Kidney glomerular epithelial cell (primary cell): ENCODE measurements at places on chromosomes 7 and 10.

GRCh38 chr10:120570418-120570817 lies 113.4 kb downstream of the PLPP4 start:
- DNase-seq, result peak; percentile 40

GRCh38 chr10:61961278-61961677 lies 59.8 kb downstream of the ARID5B start:
- DNase-seq, result no peak

DNA sequence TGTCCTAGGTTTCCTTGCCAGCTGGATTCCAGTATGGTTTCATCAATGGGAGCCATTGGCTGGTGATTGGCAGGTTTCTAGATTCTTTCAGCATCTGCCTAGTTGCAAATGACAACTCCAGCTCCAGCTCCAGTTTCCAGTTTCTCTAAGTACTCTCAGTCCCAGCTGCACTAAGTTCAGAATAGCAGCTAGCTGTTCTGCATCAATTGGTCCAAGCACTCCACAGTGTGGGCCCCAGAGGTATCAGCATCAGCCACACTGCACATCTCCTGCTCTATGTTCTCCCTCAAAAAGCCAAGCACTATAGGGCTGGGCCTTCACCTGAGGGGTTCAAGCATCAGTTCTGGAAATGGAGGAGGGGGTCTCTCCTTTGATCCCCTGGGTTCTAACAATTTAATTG lies 143.4 kb downstream of the VPS50 start:
- DNase-seq, result no peak

DNA sequence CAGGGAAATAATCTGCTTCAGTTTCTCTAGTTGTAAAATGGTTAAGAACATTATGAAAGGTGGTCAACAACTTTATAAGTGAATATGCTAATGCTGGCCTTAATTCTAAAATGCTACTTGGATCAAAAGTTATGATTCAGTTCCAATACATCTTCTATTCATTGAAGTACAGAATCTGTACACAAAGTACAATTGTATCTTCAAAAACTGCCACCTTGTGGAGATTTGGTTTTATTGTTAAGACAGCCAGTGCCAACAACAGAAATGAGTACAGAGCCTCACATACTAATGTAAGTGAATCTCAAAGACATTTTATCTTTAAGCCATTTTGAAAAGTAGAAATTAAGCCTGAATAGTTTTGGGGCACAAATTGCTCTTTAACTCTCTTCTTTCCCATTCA lies 194.0 kb downstream of the CFTR start:
- DNase-seq, result peak; percentile 24

DNA sequence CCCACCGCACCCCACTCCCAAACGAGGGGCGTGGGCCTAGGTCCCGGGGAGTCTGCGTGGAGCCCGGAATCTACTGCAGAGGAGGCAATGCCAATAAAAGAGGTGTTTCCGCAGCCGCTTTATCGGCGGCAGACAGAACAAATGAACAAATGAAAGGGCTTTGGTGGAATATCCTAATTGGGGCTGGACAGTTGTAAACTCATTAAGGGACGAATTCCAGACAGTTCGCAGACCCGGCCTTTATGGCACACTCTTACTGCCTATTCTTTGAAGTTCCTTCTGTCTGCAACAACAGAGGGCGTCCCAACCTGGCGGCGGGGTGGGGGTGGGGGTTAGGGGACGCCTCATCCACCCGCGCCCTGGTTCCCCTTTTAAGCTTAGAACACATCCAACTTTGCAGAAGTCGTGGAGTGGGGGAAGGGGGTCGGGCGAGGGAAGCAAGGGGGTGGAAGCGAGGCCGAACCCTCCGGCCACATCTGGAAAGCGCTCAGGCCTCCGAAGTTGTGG lies 4.1 kb downstream of the HOXA9 start:
- no peak for DNase-seq

DNA sequence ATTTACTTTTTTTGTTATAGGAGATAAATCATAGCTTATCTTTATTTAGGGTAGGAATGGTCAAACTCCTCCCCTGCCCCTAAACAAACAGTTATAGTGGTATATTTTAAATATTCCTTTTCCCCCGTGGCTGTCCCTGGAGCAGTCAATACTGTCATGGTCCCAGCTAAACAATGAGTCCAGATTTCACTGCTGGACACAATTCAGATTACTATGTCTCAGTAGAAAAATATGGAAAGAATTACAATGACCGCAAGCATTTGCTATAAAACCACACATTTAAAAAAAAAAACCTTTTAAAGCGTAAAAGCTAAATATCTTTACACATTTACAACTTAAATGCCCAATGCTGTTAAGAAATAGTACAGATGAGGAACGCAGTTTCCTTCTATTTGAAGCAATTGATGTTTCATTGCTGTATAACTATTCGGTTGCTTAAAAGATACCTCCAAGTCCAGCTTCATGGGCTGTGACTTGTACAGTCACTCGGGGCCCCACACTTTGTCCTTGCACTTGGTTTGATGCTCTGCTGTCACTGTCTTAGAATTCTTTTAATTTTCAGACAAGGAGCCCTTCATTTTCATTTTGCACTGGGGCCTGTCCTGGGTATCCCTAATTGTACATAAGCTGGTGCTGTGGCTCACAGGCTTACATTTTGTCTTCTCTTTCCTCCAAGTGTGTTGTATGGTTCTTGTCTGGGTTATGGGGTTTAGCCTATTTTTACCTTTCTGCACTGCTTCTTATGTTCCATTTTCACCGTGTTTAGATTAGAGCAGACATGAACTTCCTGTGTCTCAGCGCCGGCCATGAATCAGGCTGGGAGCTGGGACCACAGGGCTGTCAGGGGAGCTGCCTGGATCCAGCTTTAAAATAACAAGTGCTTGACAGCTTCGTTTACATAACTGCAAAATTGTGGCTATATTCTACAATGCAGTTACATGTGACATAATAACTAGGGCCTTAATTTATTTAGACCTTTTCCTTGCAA lies 530.2 kb upstream of the FZD8 start:
- peak; percentile 13 for DNase-seq

DNA sequence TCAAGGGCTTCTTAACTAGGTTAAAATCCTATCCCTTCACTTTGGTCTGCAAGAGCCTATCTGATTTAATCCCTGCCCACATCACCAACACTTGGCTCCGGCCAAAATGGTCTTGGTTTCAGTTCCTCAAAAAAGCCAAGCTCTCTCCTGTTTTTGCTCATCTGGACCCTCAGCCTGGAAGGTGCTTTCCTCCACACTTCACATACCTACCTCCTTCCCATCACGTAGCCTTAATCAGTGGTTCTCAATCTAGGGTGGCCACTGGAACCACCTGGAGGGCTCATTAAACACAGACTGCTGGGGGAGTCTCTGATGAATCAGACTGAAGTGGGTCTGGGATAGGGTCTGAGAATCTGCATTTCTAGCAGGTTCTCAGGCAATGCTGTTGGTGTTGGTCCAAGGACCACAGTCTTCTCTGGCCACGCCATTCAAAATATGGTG lies 227.0 kb upstream of the AOAH start:
- DNase-seq, result no peak

- DNase-seq, result no peak
Observed at GRCh38 chr7:64314566-64314965, 805 bp downstream of the ZNF736 start.

DNA sequence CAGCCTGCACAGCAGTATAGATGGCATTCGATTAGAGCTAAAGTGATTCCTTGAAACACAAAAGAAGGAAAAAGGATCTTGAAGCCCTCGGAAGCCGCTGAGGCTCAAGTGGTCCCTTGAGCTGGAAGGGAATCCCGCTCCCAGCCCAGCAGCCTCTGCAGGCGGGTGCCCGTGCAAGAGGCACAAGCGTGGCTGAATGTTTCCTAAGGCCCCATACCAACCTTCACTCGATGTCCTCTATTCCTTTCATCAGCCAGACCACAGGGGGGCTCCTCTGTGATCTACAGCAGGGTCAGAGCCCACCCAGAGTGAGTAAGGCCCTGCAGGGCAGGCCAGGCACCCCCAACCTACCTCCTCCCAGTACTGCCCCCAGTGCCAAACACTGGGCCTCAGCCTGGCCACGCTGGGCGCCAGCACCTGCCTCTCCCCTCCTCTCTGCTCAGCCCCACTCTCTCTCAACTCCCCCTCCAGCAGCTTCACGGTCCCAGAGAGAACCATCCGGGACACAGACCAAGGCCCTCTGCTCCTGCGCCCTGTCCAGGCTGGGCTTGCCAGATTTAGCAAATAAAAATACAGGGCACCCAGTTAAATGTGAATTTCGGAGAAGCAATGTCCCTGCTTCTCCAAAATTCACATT lies 30.5 kb downstream of the EBF3 start:
- DNase-seq, result no peak

DNA sequence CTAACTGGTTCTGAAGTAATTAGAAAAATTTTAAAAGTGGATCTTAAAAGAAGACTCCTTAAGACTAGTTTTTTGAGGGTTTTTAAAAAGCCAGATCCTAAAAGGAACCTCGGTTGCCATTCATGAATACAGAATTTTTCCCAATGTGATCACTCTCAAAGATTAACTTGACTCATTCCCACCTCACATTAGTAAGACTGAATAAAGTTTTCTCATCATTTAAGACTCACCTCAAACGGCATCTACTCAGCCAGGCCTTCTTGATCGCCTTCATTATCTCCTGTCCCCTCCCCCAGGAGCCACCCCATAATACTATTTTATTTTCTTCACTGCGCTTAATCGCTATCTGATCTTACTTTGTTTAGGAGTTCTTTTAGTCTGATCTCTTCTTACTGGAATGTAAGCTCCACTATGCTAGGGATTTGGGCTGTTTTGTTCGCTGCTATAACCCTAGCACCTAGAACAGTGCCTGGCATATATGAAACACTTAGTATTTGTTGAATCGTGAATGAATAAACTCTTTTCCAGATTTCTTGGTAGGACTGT lies 55.9 kb upstream of the PCGF5 start:
- no peak for DNase-seq

DNA sequence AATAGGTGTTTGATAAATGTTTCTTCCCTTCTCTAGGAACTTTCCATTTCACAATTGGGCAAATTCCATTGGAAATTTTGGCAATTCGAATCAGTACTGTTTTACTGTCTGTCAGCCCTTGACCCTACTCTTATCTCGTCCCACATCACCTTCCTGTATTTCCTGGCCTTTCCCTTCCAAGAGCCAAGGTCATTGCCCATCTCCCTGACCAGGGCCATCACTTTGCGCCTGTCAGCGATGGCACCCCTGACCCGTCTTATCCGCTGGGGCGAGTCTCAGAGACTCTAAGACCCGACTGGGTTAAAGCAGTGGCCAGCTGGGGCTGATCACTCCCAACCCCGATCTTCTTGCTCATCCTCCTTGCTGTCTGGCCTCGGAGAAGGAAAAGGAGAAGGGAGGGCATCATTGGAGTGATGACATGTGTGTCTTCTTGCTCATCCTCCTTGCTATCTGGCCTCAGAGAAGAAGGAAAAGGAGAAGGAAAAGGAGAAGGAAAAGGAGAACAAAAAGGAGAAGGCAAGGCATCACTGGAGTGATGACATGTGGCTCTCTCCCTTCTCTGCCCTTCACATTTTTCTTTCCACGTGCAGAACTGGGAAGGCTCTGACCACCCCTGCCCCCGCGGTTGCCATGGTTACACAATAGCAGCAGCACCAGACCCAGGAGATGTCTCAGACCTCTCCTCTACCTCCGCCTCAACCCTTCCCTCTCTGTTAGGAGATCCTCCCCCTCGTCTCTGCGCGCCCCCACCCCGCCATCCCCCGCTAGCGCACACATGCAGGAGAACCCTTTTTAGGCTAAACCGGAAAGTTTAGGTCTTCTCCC lies 2.0 kb downstream of the SEMA3D start:
- DNase-seq, result peak; percentile 4

GRCh38 chr10:67017218-67017617 lies 91.4 kb downstream of the LRRTM3 start:
- DNase-seq, result no peak

- no peak for DNase-seq
Observed at GRCh38 chr7:84261509-84261908, 66.9 kb upstream of the SEMA3A start.
